Bone marrow (tissue), 2 donors: ENCODE measurements at places on chromosomes 1 and 21.
A peak's percentile ranks its signal among the peaks of the same experiment; 100 is the strongest.

GRCh38 chr1:18443587-18444520, 36.9 kb upstream of the KLHDC7A start:
- DNase-seq: no peak

DNA sequence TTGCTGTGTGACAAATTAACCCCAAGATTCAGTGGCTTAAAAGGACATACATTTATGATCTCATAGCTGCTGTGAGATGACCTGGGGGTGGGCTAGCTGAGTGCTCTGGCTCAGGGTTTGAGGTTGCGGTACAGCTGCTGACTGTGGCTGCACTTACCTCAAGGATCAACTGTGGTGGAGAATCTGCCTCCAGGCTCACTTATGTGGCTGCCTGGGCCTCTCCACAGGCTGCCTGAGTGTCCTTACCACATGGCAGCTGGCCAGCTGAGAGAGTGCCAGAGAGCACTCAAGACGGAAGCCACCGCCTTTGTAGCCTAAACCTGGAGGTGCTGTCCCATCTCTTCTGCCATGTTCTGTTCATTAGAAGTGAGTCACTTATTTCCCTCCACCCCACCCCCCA, 5.7 kb downstream of the LRRC71 start:
- DNase-seq: peak; percentile 73

DNA sequence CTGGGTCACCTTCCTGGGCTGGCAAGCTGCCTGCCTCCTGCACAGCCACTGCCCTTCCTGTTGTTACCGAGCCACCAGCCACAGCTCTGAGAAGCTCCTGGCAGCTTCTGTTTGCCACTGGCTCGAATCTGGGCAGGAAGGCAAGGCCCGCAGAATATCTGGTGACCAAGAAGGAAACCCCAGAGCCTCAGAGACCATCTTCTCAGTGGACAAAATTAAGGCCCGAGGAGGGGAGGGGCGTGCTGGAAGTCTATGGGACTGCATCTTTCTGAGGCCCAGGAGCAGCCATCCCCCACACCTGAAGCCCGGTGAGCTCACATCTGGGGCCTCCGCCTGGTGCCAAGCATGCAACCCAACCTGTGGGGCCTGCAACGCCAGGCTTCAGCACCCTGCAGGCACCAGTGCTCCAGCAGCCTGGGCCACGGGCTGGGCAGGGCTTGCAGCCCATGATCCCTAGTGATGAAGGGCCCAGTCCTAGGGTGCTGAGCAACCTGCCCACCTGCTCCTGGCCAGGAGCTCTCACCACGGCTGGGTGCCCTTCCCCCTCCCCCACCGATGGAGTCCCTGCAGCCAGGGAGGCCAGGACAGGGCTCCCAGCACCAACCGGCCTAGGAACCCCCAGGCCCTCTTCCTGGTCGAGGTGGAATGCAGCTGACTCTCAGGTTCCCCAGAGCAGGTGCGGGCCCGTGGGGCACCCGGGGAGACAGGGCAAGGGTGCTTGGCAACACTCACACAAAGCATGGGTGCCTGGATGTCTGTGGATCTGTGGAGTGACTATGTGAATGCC, 879 bp downstream of the CPTP start:
- no peak for DNase-seq

GRCh38 chr1:46969014-46969619, 27.8 kb upstream of the CYP4A11 start:
- DNase-seq: no peak

DNA sequence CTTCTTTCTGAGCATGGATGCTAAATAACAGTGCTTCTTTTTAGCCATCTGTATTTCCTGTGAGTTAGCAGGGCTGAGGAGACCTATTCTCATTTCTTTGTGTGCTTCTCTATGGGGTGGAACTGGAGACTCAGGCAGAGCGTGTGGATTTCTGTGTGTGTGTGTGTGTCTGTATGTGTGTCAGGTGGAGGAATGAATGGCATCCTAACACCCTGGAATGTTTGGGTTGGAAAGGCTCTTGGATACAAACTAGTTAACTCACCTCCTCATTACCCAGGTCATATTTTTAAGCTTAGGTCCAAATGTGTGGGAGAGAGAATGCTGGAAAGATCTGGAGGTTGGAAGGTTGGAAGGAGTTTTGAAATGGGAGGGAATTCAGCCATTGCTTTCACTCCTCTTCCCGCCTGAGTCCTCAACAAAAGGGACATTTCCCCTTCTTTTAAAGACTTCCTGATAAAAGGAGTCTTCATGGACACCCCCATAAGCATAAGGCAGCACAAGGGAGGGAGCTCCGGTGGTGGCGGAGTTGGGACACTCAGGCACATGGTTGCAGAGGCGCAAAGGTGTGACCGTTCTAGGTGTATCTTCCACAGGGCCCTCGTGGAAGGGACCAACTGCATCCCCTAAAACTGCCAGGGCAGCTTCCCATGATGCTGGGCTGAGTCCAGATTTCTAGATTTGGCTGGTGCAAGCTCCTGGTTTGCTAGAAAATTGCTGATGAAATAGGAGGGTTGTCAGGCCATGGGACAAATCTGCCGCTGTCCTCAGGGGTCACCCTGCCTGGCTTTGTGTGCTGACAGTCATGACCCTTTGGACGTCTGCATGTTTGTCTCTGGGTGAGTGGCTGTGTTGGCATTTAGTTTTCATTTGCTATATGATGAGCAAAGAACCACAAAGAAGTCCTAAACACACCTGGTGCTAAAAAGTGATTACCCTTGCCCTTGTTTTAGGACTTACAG, 37.6 kb downstream of the MTARC1 start:
- no peak for DNase-seq

- DNase-seq: no peak
Measured at GRCh38 chr1:43836267-43836951, 97.2 kb upstream of the ARTN start.

- no peak for DNase-seq
Measured at GRCh38 chr1:31583082-31583994, 7.0 kb downstream of the TINAGL1 start.

DNA sequence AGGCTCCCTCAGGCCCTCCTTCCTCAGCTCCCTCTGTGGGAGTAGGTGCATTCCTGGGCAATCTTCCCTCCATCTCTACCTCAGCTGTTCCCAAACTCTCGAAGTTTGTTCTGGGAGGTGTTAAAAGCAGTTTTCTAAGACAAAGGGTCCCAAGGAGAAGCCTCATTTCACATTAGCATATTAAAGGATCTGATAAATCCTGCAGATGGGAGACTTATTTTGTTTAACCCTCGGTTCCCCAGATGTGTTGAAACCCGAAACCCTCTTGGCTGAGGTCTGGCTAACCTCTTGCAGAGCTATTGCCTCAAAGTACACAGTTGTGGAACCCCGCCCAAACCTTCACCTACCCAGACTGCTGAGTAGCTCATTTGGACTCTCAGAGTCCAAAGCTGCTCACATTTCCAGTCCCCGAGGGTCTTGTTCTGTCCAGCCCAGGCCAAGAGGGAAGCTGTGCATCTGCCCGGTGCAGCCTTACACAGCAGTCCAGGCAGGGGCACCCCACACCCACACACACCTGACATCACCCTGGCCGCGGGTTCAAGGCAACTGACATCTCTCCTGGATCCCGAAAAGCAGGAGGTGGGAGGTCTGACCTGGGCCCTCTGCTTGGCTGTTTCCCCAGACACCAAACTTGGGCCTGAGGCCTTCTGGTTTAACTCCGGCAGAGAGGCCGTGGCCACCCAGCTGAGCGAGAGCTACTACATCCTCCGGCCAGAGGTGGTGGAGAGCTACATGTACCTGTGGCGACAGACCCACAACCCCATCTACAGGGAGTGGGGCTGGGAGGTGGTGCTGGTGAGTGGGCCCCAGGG, 19.5 kb upstream of the SELENON start:
- no peak for DNase-seq

DNA sequence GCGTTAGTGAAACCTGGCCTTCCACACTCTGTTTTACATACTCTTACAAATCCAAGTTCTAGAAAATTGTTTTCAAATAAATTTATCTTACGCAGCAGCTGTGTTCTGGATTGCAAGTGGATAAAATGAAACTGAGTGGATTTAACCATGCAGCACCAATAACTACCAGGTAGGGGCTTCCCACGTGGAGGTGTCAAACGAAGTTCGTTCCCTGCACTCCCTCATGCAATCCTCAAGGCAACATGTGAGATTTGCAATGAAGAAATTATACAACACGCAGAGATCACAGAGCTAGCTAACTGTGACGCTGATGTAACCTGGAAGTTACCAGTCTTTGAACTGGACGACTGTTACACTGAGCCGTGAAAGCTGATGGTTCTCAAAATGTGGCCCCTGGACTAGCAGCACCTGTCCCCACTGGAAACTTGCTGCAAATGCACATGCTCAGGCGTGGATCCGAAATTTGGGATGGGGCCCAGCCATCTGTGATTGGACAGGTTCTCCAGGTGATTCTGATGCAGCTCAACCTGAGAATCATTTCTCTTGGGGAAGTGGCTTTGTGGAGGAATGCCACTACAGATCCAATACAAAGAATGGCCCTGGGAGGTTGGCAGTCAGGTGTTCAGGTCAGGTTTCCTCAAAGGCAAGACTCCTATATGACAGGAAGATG, 36.3 kb downstream of the RSPH1 start:
- DNase-seq: no peak

- no peak for DNase-seq
Measured at GRCh38 chr1:90412563-90412962, 304.5 kb downstream of the BARHL2 start.

GRCh38 chr21:45243603-45244002, 44.1 kb downstream of the POFUT2 start:
- DNase-seq: no peak

- DNase-seq: no peak
Measured at GRCh38 chr1:68358439-68358838, 91.3 kb downstream of the RPE65 start.

GRCh38 chr1:206937425-206937824, 8.8 kb downstream of the PIGR start:
- DNase-seq: no peak

- no peak for DNase-seq
Measured at GRCh38 chr1:42006836-42007235, 88.1 kb upstream of the HIVEP3 start.
